ENCODE measurements at places on chromosomes 4 and X.

GRCh38 chrX:30893206-30893605 lies 4.2 kb upstream of the TAB3 start:
- DNase-seq: no peak

DNA sequence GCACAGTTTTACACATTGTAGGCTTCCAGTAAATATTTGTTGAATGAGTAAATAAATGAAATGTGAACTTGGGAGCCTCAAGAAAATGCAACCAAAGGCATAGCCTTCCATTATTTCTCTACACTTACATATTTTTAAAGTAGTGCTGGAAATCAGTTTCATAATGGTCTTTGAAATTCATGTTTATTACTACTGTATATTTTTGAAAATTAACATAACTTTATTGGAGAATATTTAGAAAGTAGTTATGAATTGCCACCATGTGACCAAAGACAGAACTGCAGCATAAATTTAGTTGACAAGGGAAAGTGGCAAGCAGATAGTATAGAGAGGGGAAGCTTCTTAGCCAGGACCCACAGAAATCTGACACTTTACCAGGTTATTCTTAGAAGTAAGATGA lies 6.4 kb downstream of the TCEAL8 start:
- no peak for DNase-seq

GRCh38 chrX:20269848-20270561 lies 3.3 kb upstream of the RPS6KA3 start:
- DNase-seq: no peak

DNA sequence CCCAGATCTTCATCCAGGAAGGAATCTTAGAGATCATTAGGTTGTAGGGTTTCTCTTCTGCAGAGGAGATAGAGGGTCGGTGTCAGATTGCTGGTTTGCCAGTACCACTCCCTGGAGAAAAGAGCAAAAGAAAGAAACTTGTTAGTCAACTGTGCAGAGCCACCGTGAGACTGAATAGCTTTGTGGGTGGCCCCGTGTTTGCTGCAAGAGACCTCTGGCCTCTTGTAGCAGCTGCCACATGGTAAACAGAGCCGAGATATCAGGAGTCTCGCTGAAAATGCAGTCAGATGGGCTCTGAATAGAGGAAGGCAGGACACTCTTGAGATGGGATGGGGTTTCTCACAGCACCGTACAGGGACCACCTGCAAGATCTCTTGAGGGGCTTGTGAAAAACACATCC lies 149.7 kb downstream of the PTTG2 start:
- peak; percentile 76 for DNase-seq

- DNase-seq: no peak
Observed at GRCh38 chr4:25915353-25915705, 1.3 kb downstream of the SMIM20 start.

DNA sequence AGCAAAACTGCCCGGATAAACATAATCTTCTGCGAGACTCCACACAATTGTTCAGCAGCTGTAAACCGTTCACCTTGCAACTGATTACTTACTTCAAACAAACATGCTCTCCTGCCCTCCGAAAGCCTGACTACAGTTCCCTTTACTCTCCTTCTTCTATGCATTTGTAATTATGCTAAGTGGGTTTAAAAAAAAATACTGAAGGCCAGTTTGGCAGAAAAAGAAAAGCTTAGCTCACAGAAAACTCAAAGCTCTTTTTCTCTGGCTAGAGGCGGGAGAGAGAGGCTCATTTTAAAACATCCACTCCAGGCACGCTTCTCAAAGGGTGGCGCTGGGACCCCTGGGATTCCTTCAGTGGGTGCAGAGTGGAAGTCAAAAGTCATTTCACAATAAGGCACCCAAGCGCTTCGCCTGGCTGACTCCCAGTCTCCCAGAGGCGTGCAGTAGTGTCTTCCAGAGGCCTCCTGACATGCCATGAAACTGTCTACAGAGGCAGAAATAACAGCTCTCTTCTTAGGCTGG lies 1.9 kb downstream of the DHRSX start:
- DNase-seq: no peak

- no peak for DNase-seq
Observed at GRCh38 chr4:104235967-104236366, 258.7 kb downstream of the CXXC4 start.

- DNase-seq: no peak
Observed at GRCh38 chr4:164937576-164938270, 39.7 kb downstream of the TRIM61 start.
